Globus pallidus (tissue), 1 donor: ENCODE measurements at places on chromosomes 3 and 15.
A peak's percentile ranks its signal among the peaks of the same experiment; 100 is the strongest.

- no peak for DNase-seq
Observed at GRCh38 chr15:99425657-99426301, 140.0 kb upstream of the MEF2A start.

DNA sequence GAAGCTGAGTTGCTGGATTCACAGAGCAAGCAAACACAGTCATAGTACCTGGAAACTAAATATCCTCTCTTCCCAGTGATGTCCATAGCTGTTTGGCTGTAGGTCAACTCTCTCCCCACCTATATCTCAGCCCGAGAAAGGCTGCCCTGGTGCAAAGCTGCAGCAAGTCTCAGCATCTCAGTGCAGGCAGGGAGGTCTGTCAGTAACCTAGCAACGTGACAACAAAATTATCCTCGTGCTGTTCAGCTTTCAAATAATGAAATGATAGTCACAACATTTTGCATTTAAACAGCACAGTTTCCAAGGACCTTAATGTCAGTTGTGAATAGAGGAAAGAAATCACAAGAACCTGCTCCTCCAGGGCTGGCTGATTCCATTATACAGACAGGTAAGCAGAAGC lies 83.6 kb downstream of the CHST2 start:
- DNase-seq: no peak

- DNase-seq: no peak
Observed at GRCh38 chr15:63050731-63051155, 8.2 kb downstream of the TPM1 start.

GRCh38 chr3:128453501-128454309 lies 13.0 kb downstream of the DNAJB8 start:
- DNase-seq: no peak

DNA sequence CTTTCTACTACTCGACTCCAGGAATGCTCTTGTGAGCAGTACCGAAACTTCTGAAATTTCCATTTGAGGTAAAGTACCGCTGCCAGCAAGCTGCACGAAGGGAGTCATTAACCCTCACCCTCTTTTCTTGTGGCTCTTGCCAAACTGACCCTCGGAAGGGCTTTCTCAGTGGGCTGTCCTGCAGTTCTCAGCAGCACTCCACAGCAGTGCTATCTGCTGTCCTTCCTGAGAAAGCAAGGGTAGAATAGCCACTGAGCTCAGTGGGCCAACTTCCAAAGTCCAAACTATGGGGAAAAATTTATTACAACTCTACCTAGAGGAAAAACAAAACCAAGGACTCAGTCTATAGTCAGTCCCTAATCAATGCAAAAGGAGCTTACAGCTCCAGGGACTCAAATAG lies 38.5 kb upstream of the COL8A1 start:
- no peak for DNase-seq

DNA sequence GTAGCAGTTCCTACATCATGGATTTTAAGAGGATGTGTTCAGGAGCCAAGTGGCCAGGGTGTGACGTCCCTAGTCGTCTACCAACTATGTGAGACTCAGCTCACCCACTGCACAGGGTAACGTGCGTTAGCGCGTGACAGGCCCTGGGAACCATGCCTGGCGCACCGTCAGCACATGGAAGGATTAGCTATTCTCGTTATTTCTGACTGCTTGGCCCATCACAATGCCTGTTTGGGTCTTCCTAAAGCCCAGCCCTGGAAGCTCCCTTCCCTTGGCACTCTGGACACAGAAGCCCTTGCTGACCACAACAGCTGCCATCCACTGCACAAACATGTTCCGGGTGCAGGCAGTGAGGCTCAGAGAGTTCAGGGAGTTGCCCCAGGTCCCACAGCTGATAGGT lies 91.0 kb upstream of the RPL32 start:
- no peak for DNase-seq

DNA sequence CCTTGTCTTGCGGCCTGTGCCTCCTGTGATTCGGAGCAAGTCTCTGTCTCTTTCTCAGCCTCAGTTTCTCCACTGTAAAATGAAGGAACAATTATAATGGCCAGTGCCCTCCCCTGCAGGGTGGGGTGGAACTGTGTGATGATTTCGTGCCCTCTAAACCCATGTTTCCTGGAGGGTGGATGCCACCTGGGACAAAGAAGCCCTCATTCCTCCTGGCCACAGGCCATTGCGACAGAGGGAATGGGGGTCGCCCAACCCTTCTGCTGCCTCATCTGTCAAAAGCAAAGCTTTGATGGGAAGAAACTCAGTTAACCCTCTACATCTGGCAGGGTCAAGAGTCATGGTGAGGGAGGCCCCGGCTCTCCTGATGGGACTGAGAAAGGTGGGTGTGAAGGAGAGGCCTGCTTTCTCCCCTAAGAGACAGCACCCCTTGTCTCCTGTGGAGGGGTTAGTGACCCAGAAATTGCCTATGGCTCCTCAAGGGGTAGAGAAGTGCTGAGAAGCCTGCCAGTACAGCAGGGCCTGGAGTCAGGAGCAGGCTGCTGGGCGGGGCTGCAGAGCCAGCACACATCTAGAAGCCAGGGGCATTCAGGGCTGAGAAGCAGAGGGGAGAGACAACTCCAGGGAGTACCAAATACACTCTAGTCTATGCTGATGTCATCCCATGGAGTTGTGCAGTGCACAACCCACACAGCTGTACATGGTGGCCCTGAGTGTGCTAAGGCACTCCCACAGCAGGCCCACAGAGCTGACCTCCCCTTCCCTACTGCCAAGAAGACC lies 61.0 kb downstream of the PLXNA1 start:
- DNase-seq: no peak

DNA sequence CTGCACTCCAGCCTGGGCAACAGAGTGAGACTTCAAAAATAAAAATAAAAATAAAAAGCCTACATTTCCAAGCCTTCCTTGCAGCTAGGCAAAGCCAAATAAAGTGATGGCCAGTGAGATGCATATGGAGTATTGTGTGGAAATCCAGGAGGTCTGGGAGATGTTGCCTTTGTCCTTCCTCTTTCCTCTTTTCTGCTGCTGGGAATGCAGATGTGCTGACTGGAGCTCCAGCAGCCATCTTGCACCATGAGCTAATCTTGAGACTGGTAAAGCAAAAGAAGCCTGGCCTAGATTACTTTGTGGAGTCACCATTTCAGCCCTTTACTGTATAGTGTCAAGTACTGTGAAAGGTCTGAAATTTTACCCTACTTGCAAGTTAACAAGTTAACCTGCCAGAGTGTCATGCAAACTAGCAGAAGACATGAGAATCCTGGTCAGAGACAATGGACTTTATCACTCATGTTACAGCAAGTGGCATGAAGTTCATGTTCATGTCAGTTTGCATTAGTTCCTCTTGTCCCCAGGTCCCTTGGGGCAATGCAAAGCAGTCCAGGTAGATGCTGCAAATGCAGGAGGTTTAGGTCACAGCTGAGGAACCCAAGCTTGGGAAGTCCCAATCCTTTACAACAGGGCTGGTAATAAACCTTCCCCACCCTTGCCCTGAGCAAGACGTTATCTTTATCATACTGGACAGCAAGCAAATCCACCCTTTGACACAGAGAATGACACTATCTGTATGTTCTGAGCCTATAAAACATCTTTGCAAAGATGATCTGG lies 103.1 kb downstream of the TLE3 start:
- DNase-seq: no peak

DNA sequence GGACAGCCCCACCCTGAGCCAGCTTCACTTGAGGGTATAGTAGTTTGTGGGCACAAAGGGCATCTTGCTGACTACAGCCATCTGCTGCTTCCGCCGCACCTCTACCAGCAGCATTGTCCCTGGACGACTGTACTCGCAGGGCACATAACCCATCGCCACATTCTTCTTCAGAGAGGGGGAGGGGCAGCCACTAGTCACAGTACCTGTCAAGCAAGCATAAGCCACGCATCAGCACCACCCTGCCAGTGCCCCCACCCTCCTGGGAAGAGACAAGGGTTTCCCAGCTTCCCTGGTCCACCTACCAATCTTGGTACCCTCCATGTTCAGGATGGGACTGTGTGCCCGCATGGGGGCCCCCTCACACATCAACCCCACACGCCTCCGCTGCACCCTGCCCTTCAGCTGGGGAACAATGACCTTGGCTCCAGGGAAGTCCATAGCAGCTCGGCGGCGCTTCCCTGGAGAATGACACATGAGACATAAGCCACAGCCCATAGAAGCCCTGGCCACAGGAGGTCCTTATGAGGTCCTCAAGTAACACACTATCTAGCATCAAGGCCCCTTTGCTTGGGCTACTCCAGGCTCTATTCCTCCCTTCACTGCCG lies 4.7 kb downstream of the AMT start:
- DNase-seq: no peak

GRCh38 chr3:25427942-25428788 lies at the start of gene RARB:
Gene RARB (plus strand): TSS chr3:25428263. CDS start chr3:25428732, 469 bp downstream.
- peak; percentile 55 for DNase-seq

GRCh38 chr3:101868534-101869464 lies 19.5 kb downstream of the NFKBIZ start:
- DNase-seq: no peak

GRCh38 chr3:178271740-178272387 lies 264.4 kb upstream of the KCNMB2 start:
- no peak for DNase-seq

- DNase-seq: peak; percentile 60
Observed at GRCh38 chr3:67290438-67290837, 292.3 kb downstream of the KBTBD8 start.

DNA sequence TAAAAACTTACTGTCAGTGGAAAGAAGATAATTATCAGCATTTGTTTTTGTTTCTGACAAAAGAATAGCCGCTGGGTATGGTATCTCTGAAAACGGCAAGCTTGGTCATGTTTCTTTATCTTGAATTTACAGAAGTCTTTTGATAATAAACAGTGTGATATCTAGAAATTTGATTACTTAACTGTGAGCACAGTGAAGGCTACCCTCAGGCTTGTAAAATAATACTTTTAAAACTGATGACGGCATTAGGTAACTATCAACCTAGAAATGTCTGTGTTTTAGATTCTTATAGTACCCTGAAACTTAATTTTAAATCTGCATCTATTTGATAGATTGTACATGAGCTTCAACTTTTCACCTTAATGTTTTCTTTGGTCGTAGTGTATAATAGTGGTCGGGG lies 43.4 kb downstream of the NSUN3 start:
- no peak for DNase-seq

DNA sequence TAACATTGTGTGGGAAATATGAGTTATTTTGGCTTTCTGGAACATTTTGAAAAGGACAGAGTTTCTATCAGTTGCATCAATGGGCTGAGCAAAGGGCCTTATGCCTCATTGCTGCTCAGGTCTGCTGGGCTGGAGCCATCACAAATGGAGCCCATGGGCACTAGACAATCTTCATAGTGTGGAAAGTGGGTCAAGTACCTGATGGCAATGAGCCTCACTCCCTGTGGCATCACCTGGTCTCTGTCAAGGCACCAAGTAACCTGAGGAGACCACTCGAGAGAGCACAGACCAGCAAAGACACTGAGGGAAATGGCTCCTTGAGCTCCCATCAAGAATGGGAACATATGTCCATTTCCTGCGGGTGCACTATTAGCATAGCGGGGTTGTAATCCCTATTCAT lies 96.7 kb upstream of the PPP2R3A start:
- DNase-seq: no peak

DNA sequence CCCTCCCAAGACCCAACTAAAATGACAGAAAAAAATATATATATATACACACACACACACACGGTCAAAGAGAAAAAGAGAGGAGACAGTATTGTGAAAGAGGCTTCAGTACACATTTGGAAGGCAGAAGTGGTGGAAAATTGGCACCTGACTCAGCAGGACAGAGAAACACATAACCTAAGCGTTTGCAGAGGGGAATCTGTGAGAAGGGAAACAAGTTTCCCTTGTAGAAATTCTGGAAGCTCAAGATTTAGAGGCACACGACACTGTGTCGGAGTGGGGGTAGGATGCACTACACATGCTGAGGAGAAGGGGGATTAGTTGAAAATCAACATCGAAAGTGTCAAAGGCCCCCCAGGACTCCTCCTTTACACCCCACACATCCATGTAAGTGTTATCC lies 53.1 kb downstream of the PAK2 start:
- DNase-seq: peak; percentile 20

GRCh38 chr3:72536206-72536877 lies 311.9 kb downstream of the SHQ1 start:
- DNase-seq: no peak

GRCh38 chr3:177338697-177339219 lies 141.5 kb upstream of the TBL1XR1 start:
- no peak for DNase-seq

GRCh38 chr3:79329154-79329553 lies 438.6 kb downstream of the ROBO1 start:
- DNase-seq: no peak

DNA sequence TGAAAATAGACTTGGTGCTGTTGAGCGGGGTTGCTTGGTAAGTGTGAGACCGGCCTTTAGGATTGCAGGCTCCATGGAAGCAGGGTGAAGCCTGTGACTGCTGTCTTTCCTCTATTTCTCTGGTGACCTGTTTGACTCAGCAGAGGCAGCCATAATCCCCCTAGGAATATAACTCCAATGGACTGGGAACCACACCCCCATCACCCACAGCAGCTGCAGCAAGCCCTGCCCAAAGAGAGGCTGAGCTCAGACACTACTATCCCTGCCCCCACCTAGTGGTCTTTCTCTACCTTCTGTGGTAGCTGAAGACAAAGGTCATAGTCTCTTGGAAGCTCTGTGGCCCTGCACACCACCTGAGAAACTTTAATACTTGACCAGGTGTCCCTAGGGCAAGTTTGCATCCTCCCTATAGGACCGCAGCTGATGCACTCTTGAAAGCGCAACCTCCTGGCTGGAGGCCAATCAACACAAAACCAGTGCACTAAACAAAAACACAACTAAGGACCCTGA lies 133.6 kb upstream of the MRPL3 start:
- DNase-seq: no peak

GRCh38 chr15:52295421-52296001 lies at the start of gene MYO5C:
Gene MYO5C (minus strand): TSS chr15:52295804. CDS start chr15:52295636, 168 bp downstream.
- no peak for DNase-seq

- DNase-seq: no peak
Observed at GRCh38 chr3:154193000-154193615, 71.9 kb downstream of the ARHGEF26 start.

DNA sequence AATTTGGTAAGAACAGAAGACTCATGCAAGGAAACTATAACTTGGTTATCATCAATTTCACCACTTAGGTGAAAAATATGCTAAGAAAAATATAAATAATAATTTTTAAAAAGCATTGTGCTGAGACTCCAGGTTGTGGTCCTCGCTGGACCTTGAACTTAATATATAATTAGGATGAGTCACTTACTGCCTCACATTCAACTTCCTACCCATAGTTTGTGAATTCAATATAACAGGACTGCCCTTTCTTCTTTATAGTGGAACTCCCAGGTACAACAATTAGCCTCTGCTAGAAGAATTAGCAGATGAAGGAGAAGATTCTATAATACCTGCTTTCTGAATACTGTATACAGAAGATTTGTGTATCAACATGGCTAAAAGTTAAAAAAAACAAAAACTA lies 149.1 kb upstream of the SPRED1 start:
- DNase-seq: no peak
